ENCODE measurements at places on chromosomes 16 and 17. TPM values are rescaled to one million over a fixed set of nuclear protein-coding genes. Genes with fewer than 3 reads are reported as not detected.

The GINS2 gene
- 1.8 TPM for total RNA-seq

The GPR142 gene
- not detected for total RNA-seq

The SLC13A2 gene
- total RNA-seq: not detected

The CHST6 gene
- total RNA-seq: 1.1 TPM

The KRT25 gene
- total RNA-seq: not detected
